ENCODE measurements at places on chromosomes 5 and 9. TPM values are rescaled to one million over a fixed set of nuclear protein-coding genes. Genes with fewer than 3 reads are reported as not detected.

GRCh38 chr5:72854419-72854818, 38.0 kb downstream of the TNPO1 start:
- DNase-seq = no peak
- no peak overlapping the region for H3K4me3 ChIP-seq
- H3K4me1 ChIP-seq = peaks cover 31% of the 10 kb centered on the region
- H3K27ac ChIP-seq = no peak overlapping the region
- no peaks in the 10 kb centered on the region for H3K27me3 ChIP-seq
- H3K36me3 ChIP-seq = peaks cover 69% of the 10 kb centered on the region

DNA sequence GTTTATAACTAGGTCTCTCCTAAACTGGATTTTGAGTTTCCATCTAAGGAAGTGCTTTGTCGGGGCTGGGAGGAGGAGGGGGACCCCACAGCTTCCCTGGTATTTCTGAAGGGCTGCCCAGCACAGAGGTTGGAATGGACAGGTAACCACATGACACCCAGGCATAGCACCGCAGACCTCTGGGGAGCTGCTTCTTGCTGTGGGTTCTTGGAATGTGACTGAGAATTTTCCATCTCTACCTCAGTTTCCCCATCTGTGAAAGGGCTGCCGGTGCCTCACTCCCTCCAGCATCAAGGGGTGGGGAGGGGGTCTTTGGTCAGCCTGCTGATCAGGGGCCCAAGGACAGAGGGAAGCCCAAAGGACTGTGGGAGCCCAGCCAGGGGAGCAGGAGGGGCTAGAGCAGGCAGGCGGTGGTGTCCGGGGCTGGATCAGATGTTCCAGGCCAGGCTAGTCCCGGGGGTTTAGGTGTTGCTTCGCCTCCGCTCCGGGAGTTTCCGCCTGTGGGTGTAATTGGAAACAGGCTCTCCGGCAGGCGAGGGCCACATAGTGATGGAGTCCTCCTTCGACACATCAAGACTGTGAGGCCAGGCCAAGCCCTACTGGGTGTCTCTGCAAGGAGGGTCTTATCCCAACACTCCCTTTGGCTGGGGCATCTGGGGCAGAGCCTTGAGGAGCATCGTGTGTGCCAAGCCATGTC, 3.3 kb downstream of the OLFML2A start:
- peaks cover 6% of the 10 kb centered on the region for H3K4me1 ChIP-seq
- peaks cover 27% of the 10 kb centered on the region for H3K27me3 ChIP-seq
- H3K36me3 ChIP-seq = no peaks in the 10 kb centered on the region
- DNase-seq = no peak

Gene STC2
- 22.8 TPM for total RNA-seq

DNA sequence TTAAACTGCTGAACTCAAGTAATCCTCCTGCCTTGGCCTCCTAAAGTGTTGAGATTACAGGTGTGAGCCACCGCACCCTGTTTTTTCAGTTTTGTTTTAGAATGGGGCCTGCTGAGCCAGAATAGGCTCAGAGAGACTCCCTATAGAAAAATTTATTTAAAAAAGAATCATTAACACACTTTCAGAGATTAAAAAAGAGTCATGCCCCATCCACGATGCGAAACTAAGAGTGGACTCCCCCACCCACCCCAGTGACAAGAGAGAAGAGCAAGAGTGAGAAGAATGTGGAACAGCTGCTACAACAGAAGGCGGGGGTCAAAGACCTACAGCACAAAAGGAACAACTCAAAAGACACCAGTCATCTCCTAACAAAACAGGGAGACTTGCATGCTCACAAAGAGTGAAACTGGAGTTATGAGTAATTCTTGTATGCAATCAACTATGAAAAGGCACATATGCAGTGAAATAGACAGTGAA, 47.2 kb downstream of the GLDC start:
- DNase-seq = no peak
- no peak overlapping the region for H3K4me3 ChIP-seq
- H3K27ac ChIP-seq = peak overlapping the region; percentile 51
- H3K4me1 ChIP-seq = peaks cover 5% of the 10 kb centered on the region
- H3K27me3 ChIP-seq = no peaks in the 10 kb centered on the region

DNA sequence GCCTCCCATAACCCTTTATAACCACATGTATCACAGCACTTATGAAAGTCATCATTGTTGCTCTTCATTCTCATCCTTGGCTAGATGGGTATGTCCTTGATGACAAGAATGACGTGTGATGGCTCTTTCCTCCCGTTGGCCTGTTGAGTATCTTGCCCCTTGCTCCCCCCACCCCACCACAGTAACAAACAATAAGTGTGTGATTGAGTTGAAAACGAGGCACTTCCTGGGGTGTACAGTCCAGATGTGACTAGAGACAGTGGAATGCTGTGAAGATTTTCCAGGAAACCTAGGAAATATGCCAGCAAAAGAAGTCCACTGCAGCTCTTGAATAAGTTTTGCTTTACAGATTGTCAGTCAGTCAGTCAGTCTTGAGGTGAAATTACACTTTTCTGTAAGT, 262.5 kb downstream of the ELAVL2 start:
- H3K27me3 ChIP-seq = no peaks in the 10 kb centered on the region
- no peak overlapping the region for H3K27ac ChIP-seq

DNA sequence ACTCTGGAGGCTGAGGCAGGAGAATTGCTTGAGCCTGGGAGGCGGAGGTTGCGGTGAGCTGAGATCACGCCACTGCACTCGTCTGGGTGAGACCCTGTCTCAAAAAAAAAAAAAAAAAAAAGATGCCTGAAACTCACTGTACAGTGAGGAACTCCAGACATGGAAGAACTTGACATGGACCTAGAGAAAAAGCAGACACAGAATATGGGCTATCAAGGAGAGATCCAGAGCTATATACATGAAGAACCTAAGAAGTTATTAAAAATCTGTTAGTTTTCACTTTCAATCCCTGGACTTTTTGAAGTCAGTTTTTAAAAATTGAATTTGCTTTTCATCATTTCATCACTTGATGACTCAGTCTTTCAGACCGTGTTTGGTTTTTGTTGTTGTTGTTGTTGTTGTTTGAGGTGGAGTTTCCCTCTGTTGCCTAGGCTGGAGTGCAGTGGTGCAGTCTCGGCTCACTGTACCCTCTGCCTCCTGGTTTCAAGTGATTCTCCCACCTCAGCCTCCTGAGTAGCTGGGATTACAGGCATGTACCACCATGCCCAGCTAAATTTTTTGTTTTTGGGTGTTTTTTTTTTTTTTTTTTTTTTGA, 20.3 kb downstream of the PAIP2 start:
- no peak overlapping the region for H3K4me3 ChIP-seq
- peaks cover 4% of the 10 kb centered on the region for H3K4me1 ChIP-seq
- H3K27ac ChIP-seq = no peak overlapping the region
- no peaks in the 10 kb centered on the region for H3K27me3 ChIP-seq
- DNase-seq = no peak

DNA sequence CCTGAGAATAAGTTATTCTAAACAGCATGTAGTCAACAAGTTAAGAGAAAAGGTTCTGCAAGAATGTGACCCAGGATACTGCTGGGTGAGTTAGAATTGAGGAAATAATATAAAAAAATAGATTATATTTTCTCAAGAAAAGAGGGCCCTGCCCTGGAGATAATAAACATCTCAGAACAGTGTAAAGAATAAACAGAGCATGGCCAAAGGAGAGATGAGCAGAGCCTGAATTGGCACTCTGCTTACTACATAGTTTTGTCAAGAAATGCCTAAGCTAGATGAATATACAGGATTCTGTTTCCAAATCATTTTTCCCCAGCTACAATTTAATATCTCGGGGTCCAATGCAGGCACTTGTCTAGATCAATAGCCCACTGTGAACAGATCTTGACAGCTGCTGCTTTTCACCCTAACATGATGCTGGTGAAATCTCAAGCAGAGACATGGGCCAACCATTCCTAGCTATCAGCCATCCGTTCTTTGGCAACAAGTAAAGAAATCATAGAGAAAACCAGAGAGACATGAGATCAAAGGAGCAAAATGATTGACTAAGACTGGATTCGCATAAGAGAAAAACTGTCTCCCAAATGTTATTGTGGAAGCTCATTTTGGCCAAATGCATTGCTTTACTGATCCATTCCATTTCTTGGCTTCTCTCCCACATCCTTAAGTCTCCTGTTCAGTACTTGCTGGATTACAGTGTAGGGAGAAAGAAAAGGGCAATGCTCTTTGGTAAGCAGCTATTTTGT, 173.2 kb downstream of the PRELID2 start:
- no peak for DNase-seq
- H3K27me3 ChIP-seq = no peaks in the 10 kb centered on the region
- H3K4me3 ChIP-seq = no peak overlapping the region
- H3K27ac ChIP-seq = no peak overlapping the region
- H3K4me1 ChIP-seq = no peaks in the 10 kb centered on the region

GRCh38 chr5:54323495-54323894, 13.1 kb upstream of the ARL15 start:
- peaks cover 28% of the 10 kb centered on the region for H3K27me3 ChIP-seq
- peaks cover 6% of the 10 kb centered on the region for H3K4me1 ChIP-seq
- DNase-seq = no peak
- no peak overlapping the region for H3K4me3 ChIP-seq
- H3K36me3 ChIP-seq = no peaks in the 10 kb centered on the region
- no peak overlapping the region for H3K27ac ChIP-seq

DNA sequence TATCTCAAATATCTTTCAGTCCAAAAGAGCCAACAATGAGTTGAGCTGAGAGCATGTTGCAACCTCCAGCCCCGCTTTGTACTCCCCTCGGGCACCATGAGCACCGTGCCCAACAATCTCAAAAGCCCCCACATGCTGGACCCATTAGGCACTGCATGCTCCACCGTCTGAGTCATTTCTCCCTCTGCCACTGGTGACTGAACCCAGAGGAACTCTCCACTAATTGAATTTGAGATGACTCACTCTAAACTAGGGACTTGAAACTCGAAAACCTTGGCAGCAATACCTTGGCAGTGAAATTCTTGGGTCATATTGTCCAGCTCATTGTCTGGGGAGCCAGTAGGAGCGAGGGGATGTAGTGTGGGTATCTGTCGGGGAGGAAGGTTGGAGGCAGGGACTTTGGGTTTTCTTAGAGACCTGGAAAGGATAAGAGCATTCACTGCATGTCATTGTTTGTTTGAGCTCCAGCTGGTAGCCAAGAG, 49.9 kb upstream of the SLIT3 start:
- H3K4me3 ChIP-seq = no peak overlapping the region
- H3K36me3 ChIP-seq = no peaks in the 10 kb centered on the region
- DNase-seq = no peak

Gene IFNE
- total RNA-seq = not detected

GRCh38 chr5:174281089-174281760, 235.7 kb downstream of the NSG2 start:
- no peaks in the 10 kb centered on the region for H3K27me3 ChIP-seq
- no peak overlapping the region for H3K27ac ChIP-seq
- no peaks in the 10 kb centered on the region for H3K36me3 ChIP-seq
- no peak overlapping the region for H3K4me3 ChIP-seq

- H3K36me3 ChIP-seq = peaks cover 9% of the 10 kb centered on the region
- peak overlapping the region; percentile 74 for H3K4me3 ChIP-seq
- peak overlapping the region; percentile 90 for H3K27ac ChIP-seq
- DNase-seq = peak; percentile 54
- H3K27me3 ChIP-seq = no peaks in the 10 kb centered on the region
- peaks cover 68% of the 10 kb centered on the region for H3K4me1 ChIP-seq
Measured at GRCh38 chr5:76547242-76547890, 75.8 kb downstream of the F2RL2 start.

- H3K4me3 ChIP-seq = no peak overlapping the region
- DNase-seq = no peak
- no peaks in the 10 kb centered on the region for H3K27me3 ChIP-seq
- peaks cover 97% of the 10 kb centered on the region for H3K36me3 ChIP-seq
- H3K4me1 ChIP-seq = peaks cover 20% of the 10 kb centered on the region
Measured at GRCh38 chr9:21837501-21837900, 35.1 kb downstream of the MTAP start.

GRCh38 chr9:13360188-13360587, 80.7 kb upstream of the MPDZ start:
- H3K27me3 ChIP-seq = no peaks in the 10 kb centered on the region
- no peak for DNase-seq
- H3K36me3 ChIP-seq = no peaks in the 10 kb centered on the region
- no peaks in the 10 kb centered on the region for H3K4me1 ChIP-seq
- no peak overlapping the region for H3K27ac ChIP-seq

DNA sequence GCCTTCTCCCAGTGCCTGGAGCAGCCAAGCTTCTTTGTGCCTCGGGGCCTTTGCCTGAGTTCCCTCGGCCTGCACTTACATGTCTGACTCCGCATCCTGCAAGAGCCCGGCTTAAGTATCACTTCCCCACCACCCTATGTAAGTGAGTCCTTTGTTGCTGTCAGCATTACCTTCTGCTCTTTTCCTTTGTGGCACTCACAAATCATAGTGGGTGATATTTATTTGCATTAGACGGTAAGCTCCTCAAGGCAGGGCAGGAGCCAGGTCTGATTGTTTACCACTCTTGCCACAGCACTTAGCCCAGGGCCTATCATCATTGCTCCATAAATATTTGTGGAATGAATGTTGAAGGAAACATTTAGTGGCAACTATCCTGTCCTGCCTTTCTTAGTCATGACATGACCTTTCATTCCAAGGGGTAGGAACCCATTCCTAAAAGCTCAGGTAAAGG, 4.8 kb downstream of the GM2A start:
- H3K27ac ChIP-seq = no peak overlapping the region
- DNase-seq = no peak
- H3K36me3 ChIP-seq = peaks cover 14% of the 10 kb centered on the region
- H3K27me3 ChIP-seq = no peaks in the 10 kb centered on the region
- H3K4me3 ChIP-seq = no peak overlapping the region

Gene PDZD2
- 0.05 TPM for total RNA-seq

Gene CNTNAP3
- not detected for total RNA-seq

All from activated T-helper 2 cell treated with anti-CD3 and anti-CD28 coated beads, Interferon-gamma antibody, Interleukin-2, Interleukin-4, amounts not matched to agents 10 μg/mL and 5 μg/mL and 100 μg/mL, durations not matched to agents 14 hours and 24 hours and 36 hours (primary cell).